CD8-positive, alpha-beta memory T cell (primary cell): ENCODE measurements at places on chromosomes 3 and 15.

- DNase-seq, result no peak
Measured at GRCh38 chr3:194756460-194756779, 70.7 kb downstream of the FAM43A start.

GRCh38 chr3:69890084-69890483 is 109.4 kb upstream of the SAMMSON start:
- no peak for DNase-seq

DNA sequence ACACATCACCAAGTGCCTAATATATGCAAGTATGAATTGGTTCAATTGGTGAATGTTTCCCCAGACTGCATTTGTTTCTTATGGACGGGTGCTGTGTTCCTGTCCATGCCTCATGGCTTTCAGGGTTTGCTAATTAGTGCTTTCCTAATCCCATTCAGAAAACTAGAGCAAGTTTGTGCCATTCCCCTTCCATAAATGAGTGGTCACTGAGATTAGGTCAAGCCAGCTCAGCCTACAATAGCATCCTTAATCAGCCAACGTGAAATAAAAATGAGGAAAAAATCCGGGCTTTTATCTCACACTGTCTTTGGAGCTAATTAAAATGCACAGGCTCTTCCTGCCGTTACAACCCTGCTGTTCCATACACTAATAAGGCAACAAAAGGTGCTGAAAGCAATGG is 788.8 kb downstream of the ROBO1 start:
- no peak for DNase-seq

GRCh38 chr15:90340345-90340744 is 11.7 kb upstream of the ZNF774 start:
- no peak for DNase-seq

DNA sequence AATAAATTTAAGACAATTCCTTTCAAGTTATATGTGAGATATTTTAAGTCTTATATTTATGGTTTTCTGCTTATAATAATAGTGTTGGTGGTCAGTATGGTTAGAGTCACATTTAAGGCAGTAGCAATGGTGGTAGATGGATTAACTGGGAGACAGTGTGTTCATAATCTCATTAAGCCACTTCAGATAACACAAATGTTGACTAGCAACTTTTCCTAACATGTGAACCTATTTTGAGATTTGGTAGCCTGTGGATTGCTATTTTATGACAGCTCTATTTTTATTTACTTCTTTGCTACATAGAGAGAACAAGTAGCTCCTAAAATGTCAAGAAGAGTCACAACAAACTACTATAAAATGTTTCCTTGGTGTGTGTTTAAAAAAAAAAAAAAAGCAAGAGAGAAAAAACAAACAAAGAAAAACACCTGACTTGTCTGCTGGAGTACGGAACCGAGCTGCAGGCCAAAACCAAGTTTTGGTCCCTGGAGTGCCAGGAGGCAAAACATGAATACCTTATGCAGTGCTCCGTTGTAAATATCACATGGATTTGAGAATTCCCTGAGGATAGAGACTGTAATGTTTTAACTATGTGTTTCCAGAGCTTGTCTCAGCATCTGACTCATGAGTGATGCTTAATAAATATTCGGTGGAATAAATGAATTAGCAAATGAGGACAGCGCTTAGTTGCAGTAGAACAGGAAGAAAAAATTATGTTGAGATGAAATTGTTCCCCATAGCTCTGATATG is 457.1 kb upstream of the ROBO2 start:
- DNase-seq, result no peak

GRCh38 chr3:17355591-17355990 is 386.8 kb downstream of the TBC1D5 start:
- DNase-seq, result no peak

DNA sequence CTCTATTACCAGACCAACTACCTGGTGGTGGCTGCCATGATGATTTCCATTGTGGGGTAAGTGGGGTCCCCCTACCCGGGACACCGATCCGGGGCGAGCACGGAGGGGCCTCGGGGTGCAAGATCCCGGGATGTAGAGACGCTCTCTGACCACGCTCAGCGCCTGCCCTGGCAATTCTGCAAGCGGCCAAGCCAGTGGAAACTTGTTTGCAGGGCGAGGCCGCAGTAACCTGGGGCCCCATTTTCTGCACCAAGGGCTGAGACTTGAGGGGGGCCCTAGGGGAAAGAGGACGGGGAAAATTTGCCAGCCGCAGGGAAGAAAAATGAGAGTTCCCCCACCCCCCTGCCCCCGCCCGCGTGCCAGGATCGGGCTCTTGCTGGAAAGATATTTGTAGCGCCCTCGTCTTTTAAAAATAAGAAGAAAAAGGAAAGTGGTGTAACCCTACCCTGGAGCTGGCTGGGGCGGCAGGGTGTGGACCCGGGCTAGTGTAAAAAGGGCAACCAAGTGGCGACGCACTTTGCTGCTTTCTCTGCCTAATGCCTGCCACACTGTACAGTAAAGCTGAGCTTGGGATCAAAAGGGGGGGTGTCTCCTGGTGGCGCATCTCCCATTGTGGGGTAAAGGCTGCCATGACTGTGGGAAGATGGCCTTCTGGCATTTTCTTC is 563 bp downstream of the ARL6IP5 start:
- no peak for DNase-seq

DNA sequence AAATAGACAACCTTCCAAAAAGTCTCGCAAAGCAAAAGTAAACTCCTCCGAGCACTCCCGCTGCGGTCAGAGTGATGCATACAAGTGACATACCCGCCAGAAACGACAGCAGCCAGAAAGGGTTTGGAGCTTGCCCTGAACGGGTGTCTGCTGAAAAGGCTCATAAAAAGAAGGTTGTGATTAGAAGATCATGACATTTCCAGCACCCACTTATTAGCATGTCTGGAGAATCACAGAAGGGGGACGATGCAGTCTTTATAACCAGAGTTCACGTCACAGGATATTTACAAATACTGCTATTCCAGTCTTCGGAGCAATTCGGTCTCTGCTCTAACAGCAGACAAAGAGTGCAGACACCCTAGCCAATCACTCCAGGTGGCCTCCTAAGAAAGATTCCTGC is 59.1 kb upstream of the FRMD4B start:
- no peak for DNase-seq

- no peak for DNase-seq
Measured at GRCh38 chr3:82596805-82597204, 835.4 kb upstream of the GBE1 start.

GRCh38 chr15:36185438-36185837 is 394.0 kb upstream of the CDIN1 start:
- DNase-seq, result no peak

GRCh38 chr15:44243141-44243540 is 45.4 kb upstream of the GOLM2 start:
- no peak for DNase-seq

GRCh38 chr3:67227030-67227429 is 228.9 kb downstream of the KBTBD8 start:
- no peak for DNase-seq

DNA sequence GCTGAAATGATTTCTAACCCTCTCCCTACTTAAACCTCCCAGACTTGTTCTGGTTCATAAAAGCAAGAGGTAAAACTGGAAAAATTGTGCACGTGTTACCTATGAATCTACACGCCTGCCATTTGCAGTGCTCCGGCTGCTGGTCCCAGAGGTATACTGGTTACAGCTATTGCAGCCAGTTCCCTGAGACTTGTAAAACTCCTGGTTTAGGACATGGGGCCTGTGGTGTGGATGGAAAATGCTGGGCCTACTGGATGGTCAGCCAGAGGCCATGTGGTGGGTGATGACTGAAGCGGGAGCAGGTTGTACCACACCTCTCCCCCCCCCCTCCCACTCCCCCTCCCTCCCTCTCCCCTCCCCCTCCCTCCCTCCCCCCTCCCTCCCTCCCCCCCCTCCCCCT is 45.0 kb downstream of the SENP2 start:
- DNase-seq, result no peak

GRCh38 chr3:85342915-85343314 is 384.1 kb downstream of the CADM2 start:
- no peak for DNase-seq

DNA sequence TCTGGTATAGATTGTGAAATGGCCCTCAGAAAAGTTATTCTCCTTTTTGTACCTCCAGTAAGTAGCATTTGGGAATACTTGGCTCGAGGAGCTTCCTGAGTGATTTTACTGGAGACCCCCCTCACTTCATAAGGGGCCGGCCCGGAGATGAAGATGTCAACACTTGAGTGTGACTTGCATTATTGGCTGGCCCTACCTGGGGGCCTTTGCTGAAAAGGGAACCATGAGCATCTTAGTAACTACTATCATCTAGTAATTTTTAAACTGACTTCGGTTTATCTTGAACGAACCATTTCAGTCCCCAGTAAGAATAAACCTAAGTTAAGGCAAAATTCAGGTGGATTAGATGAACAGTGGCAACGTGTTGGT is 1.3 kb downstream of the FAIM start:
- DNase-seq, result no peak

DNA sequence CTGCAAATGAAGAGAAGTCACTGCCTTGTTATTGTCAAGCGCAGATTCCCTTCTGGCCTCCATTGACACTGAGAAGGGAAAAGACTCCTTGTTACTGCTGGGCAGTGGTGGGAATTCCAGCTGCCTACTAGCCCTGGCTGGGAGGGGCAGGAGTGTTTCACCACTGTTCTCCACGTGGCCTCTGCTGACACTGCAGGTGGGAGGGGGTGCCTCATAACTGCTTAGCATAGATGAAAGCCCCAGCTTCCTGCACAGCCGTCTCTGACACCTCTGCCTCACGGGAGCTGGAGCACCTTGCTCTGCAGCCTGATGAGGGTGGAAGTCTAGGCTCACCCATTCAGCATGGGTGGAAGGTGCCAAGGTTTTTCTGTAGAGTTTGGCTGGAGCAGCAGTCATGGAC is 52.1 kb downstream of the TM2D3 start:
- no peak for DNase-seq

DNA sequence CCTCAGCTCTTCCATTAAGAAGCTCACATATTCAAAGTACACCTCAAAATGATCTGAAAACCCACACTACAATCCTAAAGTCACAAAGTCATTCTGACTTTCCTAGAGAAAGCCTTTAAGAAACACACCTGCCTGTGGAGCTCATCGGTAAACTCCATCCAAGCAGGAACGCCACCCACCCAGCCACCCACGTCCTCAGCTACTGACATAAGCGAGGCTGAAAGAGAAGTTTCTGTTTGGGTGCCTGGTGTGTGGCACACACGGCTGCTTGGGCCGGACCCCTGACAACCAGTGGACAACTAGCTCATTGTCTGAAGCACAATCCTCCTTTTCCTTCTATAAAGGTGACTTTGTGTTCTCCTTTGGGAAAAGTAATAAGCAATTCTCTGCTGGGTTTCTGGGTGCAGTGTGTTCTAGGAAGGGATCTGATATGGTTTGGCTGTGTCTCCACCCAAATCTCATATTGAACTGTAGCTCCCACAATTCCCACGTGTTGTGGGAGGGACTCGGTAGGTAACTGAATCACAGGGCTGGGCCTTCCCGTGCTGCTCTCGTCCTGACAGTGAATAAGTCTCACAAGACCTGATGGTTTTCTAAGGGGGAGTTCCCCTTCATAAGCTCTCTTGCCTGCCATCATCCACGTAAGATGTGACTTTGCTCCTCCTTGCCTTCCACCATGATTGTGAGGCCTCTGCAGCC is 26.1 kb downstream of the FAM174B start:
- DNase-seq, result no peak

DNA sequence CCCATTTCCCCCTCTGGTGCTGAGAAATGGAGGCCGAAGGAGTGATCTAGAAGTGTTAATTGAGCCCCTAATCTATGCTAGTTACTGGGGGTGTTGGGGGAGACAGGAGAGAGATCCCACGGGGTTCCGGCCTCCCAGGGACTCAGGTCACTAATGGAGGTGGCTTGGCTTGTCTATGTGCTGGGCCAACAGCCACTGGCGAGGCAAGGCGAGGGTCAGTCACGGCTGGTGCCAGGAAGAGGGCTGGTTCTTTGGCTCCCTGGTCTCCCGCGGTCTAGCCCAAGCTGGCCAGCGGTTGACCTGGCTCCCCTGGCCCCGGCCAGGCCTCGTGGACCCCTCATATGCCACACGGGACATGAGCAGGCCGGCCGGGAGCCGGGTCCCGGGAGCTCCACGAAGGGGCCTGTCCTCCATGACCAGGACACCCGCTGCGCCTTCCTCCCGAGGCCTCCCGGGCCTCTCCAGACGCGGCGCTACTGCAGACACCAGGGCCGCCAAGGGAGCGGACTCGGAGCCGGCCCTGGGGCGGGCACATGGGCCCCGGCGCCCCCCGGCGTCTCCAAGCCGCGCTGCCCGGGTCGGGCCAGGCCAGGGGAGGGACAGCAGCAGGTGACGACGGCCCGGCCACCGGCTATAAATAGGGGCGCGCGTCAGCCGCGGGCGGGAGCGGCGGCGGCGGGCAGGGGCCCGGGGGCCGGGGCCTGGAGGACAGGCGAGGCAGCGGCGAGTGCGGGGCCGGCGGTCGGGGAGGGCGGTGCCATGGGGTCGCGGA is at the start of gene ALPK3:
Gene ALPK3 (plus strand): TSS at position 663 of the 772 bp plus-strand sequence. CDS start 97 bp downstream, at position 760.
- no peak for DNase-seq

GRCh38 chr3:141511361-141511760 is 24.5 kb downstream of the RASA2 start:
- no peak for DNase-seq

GRCh38 chr3:139309880-139310279 is 33.9 kb upstream of the MRPS22 start:
- DNase-seq, result no peak

DNA sequence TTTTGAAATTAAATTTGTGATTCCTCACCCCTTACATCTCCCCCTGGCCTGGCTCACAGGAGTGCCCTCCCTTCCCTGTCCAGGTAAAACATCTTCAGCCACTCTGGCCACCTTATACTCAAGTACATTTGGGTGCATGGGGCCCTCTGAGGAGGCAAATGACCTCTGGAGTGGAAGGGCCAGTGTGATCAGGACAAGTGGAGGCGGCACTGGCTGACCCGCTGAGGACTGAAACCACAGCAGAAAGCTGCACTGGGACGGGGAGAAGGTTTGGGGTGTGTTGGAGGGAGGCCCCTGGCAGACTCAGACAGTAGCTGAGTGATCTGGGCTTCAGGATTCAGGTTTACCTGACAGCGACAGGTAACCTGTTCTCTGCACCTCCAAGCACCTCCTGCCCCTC is 24.2 kb downstream of the HES1 start:
- no peak for DNase-seq

GRCh38 chr3:32239307-32240158 is 1.1 kb downstream of the CMTM8 start:
- DNase-seq, result peak; percentile 2

DNA sequence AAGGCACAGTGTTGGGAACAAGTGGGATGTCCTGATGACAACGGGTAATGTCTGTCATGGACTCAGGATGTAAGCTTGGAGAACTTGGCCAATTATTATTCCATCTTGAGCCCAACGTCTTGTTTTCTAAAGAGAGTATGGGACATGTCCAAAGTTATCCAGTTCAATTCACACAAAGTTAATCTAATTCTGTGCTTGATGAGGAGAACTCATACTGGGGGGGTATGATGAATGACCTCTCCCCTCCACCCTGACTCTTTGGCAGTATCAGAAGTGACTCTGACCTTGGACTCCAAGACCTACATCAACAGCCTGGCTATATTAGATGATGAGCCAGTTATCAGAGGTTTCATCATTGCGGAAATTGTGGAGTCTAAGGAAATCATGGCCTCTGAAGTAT is 36.3 kb downstream of the TGM4 start:
- no peak for DNase-seq

GRCh38 chr15:67127331-67127664 is 61.9 kb downstream of the SMAD3 start:
- no peak for DNase-seq
